Lung microvascular endothelial cell (primary cell): ENCODE measurements at places on chromosomes 3 and 15. TPM values are rescaled to one million over a fixed set of nuclear protein-coding genes. Genes with fewer than 3 reads are reported as not detected.
A peak's percentile ranks its signal among the peaks of the same experiment; 100 is the strongest.

CCR4 gene
- not detected in 2 replicates for total RNA-seq

TF gene
- total RNA-seq = 0.20 TPM in 1 of 2 replicates, not detected in the other

LYZL4 gene
- total RNA-seq = not detected in 2 replicates

PLOD2 gene
- 76.3 and 121 TPM in 2 replicates for total RNA-seq

RTP1 gene
- not detected in 2 replicates for total RNA-seq

GRCh38 chr3:171907761-171908160, 64.6 kb downstream of the TMEM212 start:
- DNase-seq = no peak

GRCh38 chr3:31041161-31041978, 146.9 kb upstream of the GADL1 start:
- peak; percentile 45 for DNase-seq

GRCh38 chr3:4581920-4582611, 88.9 kb downstream of the ITPR1 start:
- no peak for DNase-seq

- peak; percentile 79 for DNase-seq
These were observed 27.0 kb downstream of the HMCES start for GRCh38 chr3:129305592-129306091.

- DNase-seq = peak; percentile 75
These were observed 15.8 kb downstream of the EFCC1 start for GRCh38 chr3:129016720-129017483.

- peak; percentile 22 for DNase-seq
These were observed 47.6 kb downstream of the ARIH1 start for GRCh38 chr15:72521682-72522081.

DNA sequence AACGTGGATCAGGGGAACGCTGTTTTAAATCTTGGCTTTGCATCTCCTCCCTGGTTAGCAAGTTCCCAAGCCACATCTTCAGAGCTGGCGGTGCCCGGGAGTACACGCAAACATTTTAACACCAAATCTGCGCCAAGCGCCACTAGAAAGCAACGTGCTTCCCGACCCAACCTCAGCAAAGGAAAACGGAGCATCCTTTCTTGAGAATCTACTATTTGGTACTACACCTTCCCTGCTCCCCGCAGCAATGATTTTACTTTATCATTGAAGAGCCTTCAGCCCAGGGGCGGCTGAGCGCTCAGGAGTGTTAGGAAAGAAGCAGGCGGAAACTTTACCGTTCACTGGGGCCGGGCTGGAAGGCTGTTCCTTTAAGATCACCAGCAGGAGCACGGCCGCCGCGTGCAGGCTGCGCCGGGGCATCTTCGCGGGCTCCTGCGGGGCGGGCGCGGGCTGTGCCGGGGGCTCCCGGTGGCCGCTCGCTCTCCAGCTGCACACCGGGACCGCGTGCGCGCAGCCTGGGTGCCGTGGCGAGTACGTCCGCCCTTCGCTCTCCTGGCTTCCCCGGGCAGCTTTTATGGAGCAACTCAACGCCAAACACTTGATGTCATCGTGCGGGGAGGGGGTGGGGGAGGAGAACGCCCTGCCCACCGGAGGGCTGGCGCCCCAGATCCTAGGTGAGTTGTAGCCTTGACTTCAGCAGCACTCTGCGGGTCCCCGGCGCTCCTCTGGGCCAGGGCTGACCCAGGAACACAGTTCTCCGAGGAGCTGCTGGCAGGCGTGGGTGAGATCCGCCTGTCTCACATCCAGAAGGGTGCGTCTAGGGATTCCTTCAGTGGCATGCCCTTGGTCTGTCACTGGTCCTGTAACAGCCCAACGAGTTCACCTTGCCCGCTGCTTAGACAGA, at the start of gene CA12:
CA12 (minus strand) TSS at position 546 of the 904 bp plus-strand sequence; CDS start at position 420, 126 bp downstream.
- DNase-seq = peak; percentile 27

- DNase-seq = no peak
These were observed 32.9 kb upstream of the SLC24A5 start for GRCh38 chr15:48087844-48088243.

- no peak for DNase-seq
These were observed 20.3 kb upstream of the CYP11A1 start for GRCh38 chr15:74387621-74388362.

GRCh38 chr3:58071480-58071971, 63.3 kb downstream of the FLNB start:
- no peak for DNase-seq

GRCh38 chr3:113560271-113560670, 27.9 kb downstream of the SIDT1 start:
- DNase-seq = no peak
